ENCODE measurements at places on chromosomes 3 and 15.

DNA sequence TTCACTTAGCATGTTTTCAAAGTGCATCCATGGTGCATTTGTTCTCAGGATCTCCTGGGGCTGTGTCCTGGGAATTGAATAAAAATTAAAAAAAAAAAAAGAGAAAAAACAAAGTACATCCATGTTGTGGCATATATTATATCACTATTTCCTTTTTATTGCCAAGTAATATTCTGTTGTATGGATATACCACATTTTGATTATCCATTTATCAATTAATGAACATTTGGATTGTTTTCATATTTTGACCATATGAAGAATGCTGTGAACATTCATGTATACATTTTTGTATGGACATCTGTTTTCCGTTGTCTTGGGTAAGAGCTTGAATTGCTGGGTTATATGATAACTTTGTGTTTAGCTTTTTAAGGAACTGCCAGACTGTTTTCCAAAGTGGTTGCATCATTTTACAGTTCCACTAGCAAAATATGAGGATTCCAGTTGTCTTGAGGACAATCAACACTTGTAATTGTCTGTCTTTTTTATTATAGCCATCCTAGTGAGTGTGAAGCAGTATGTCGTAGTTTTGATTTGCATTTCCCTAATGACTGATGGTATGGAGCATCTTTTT is 44.5 kb downstream of the CTDSPL2 start:
- H3K4me3 ChIP-seq = no peak overlapping the region
- H3K4me1 ChIP-seq = no peaks in the 10 kb centered on the region
- no peak overlapping the region for H3K27ac ChIP-seq
- DNase-seq = no peak
- H3K27me3 ChIP-seq = no peaks in the 10 kb centered on the region

- no peaks in the 10 kb centered on the region for H3K36me3 ChIP-seq
- peaks cover 18% of the 10 kb centered on the region for H3K4me1 ChIP-seq
- DNase-seq = no peak
- no peaks in the 10 kb centered on the region for H3K27me3 ChIP-seq
- H3K4me3 ChIP-seq = no peak overlapping the region
Measured at GRCh38 chr15:70208332-70208731, 110.6 kb upstream of the TLE3 start.

GRCh38 chr3:46386205-46386604 is 15.5 kb downstream of the CCR5 start:
- no peaks in the 10 kb centered on the region for H3K27me3 ChIP-seq
- H3K27ac ChIP-seq = peak overlapping the region; percentile 85
- peak; percentile 92 for DNase-seq
- peaks cover 62% of the 10 kb centered on the region for H3K4me1 ChIP-seq
- H3K36me3 ChIP-seq = no peaks in the 10 kb centered on the region

- no peak for DNase-seq
- H3K27ac ChIP-seq = no peak overlapping the region
Measured at GRCh38 chr15:39362821-39363561, 217.9 kb upstream of the THBS1 start.

DNA sequence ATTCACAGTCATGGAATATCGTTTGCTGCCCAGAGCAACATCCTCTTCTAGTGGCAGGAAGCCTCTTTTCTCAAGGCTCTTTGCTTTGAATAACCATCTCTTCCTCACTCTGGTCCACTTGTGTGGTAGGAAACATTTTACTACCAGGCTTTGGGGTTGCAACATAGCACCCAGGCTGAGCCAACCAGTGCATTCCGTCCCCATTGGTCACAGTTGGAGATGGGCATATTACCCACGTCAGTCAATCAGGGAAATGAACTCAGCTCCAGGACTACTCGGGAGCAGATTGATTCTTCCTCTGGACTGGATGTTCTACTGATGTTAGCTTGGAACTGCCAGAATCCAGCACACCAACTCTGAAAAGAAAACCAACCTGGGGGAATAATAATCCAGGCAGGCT is 4.2 kb upstream of the PEX5L start:
- no peaks in the 10 kb centered on the region for H3K27me3 ChIP-seq
- no peak for DNase-seq
- no peaks in the 10 kb centered on the region for H3K36me3 ChIP-seq
- no peak overlapping the region for H3K4me3 ChIP-seq
- no peak overlapping the region for H3K27ac ChIP-seq

DNA sequence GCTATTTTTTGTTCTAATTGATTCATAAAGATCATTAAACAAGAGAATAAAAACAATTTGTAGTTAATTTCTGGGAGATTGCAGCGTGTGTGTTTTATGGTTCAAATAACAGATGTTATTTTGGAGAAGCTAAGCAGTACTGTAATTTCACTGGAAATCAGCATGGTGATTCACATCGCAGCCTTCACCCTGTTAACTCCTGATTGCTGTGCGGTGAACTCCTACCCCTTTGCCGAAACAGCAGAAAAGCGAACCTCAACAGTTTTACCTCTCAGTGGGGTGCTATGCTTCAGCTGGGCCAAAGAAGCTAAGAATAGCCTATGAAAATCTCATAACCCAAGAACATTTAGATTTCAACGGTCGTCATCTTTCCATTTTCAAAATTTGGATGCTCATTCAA is 441.5 kb upstream of the RARB start:
- H3K27me3 ChIP-seq = no peaks in the 10 kb centered on the region
- DNase-seq = no peak
- no peak overlapping the region for H3K27ac ChIP-seq
- no peaks in the 10 kb centered on the region for H3K4me1 ChIP-seq
- no peak overlapping the region for H3K4me3 ChIP-seq

Data from MM.1S (cell line).